ENCODE measurements at places on chromosomes 13 and 19. TPM values are rescaled to one million over a fixed set of nuclear protein-coding genes. Genes with fewer than 3 reads are reported as not detected.

Gene CCL25
- total RNA-seq = not detected

Gene CGB3
- not detected for total RNA-seq

Gene ZNF790
- 6.3 TPM for total RNA-seq

Gene KIR3DL1
- not detected for total RNA-seq

Gene NXNL1
- not detected for total RNA-seq

Gene RSPH6A
- total RNA-seq = not detected

Gene HIPK4
- total RNA-seq = not detected

DNA sequence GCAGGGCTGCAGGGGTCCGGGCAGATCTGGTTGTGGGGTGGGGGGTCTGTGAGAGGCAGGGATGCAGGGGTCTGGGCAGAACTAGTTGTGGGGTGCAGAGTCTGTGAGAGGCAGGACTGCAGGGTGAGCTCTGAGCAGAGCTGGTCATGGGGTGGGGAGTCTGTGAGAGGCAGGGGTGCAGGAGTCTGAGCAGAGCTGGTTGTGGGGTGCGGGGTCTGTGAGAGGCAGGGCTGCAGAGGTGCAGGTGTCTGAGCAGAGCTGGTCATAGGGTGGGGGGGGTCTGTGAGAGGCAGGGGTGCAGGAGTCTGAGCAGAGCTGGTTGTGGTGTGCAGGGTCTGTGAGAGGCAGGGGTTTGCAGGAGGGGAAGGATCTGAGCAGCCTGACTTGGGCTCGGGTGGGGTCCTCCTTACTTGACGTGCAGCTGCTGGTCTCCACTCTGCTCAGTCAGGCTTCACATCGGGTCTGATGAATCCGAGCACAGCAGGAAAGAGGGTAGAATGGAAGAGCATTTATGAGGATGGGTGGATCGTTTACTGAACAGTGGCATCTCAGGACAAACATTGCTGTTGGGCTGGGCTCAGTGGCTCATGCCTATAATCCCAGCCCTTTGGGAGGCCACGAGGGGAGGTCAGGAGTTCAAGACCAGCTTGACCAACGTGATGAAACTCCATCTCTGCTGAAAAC is 31.2 kb downstream of the IGFL2 start:
- no peaks in the 10 kb centered on the region for H3K36me3 ChIP-seq
- no peak for DNase-seq
- no peak overlapping the region for H3K27ac ChIP-seq
- H3K4me3 ChIP-seq = no peak overlapping the region
- peaks cover 22% of the 10 kb centered on the region for H3K27me3 ChIP-seq

DNA sequence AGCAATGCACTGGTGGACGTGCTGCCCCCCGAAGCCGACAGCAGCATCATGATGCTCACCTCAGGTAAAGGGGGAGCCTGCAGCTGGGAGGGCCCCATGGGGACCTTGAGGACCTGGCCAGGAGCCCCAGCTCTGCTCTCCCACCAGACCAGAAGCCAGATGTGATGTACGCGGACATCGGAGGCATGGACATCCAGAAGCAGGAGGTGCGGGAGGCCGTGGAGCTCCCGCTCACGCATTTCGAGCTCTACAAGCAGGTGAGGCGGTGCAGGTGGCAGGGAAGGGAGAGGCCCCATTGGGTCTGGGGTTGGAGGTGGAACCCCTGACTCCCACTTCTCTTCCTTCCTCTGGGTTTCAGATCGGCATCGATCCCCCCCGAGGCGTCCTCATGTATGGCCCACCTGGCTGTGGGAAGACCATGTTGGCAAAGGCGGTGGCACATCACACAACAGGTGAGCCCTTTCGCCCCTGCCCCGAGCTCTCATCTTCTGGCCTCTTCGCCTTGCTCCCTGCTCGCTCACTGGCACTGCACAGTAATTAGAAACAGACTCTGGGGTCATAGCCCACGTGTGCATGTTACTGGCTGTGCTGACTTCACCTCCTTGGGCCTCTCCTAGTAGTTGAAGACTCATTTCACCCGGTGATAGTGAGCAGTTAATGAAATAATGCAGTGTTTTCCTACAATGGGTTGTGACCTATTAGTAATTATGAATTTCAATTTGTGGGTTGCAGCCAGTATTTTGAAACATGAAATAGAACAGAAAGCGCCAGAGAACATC is 3.6 kb downstream of the PSMC4 start:
- DNase-seq = peak; percentile 26
- no peak overlapping the region for H3K27ac ChIP-seq
- no peak overlapping the region for H3K4me3 ChIP-seq
- no peaks in the 10 kb centered on the region for H3K27me3 ChIP-seq
- peaks cover 38% of the 10 kb centered on the region for H3K36me3 ChIP-seq

- H3K4me1 ChIP-seq = no peaks in the 10 kb centered on the region
- H3K36me3 ChIP-seq = no peaks in the 10 kb centered on the region
- no peak within 1 kb of the TSS for H3K4me3 ChIP-seq
Observed at GRCh38 chr13:45615501-45616101, at the start of gene ERICH6B. ERICH6B (minus strand) TSS chr13:45615739; CDS start chr13:45597005, 18,734 bp downstream.

DNA sequence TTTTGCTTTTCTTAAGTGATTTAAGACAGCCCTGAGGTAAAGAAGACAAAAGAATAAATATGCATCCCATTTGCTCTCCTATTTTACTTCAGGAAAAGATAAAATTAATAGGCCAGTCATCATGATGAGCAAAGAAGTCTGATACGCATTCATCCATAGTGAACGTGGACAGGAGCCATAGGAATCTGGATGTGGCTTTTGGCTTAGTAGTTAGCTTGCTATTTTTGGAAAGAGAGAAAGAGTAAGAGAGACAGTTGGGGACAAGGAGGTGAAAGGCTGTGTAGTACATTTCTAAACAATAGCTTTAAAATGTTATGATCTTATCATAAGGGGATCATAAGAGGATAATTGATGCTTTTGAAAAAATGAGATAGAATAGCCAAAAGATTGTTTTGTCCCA is 545.2 kb downstream of the IRS2 start:
- peaks cover 41% of the 10 kb centered on the region for H3K4me1 ChIP-seq
- no peaks in the 10 kb centered on the region for H3K36me3 ChIP-seq
- H3K4me3 ChIP-seq = no peak overlapping the region
- DNase-seq = peak; percentile 68
- H3K27me3 ChIP-seq = no peaks in the 10 kb centered on the region
- peak overlapping the region; percentile 6 for H3K27ac ChIP-seq

DNA sequence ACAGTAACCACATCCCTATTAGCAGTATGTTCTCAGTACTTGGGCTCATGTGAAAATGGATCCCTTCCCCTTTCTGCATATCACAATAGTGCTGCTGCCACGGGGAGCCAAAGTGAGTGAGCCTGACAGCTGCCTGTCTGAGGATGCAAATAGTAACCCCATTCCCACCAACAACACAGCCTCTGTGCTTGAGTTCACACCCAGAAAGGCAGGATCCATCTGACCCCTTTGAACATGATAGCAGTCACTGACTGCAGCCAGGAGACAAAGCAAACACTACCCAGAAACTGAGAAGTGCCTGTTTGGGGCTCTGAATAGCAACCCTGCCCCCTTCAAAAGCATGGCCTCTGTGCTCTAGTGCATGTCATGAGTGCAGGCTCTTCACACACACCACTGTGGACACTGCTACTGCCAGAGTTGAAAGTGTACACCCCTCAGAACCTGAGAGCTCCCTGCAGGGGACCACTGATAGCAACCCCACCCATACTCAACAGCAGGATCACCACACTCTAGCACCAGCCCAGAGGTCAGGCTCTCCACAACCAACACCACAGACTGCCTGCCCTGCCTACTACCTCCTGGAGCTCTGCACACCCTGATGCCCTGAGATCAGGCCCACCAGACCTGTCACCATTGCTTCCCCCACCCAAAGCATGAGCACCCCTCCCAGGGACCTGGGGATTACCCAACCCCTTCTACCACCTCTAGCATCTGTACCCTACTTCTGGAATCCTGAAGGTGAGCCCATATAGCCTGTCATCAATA is 1563.5 kb upstream of the PRR20A start:
- H3K4me3 ChIP-seq = no peak overlapping the region
- H3K27ac ChIP-seq = no peak overlapping the region
- no peaks in the 10 kb centered on the region for H3K36me3 ChIP-seq
- H3K4me1 ChIP-seq = no peaks in the 10 kb centered on the region
- no peaks in the 10 kb centered on the region for H3K27me3 ChIP-seq

GRCh38 chr19:32363632-32364031 is 18.2 kb downstream of the ZNF507 start:
- H3K27ac ChIP-seq = no peak overlapping the region
- H3K4me1 ChIP-seq = no peaks in the 10 kb centered on the region
- no peak for DNase-seq
- peaks cover 10% of the 10 kb centered on the region for H3K36me3 ChIP-seq
- H3K4me3 ChIP-seq = no peak overlapping the region

GRCh38 chr13:43822969-43823368 is 36.2 kb upstream of the ENOX1 start:
- no peaks in the 10 kb centered on the region for H3K36me3 ChIP-seq
- peaks cover 7% of the 10 kb centered on the region for H3K4me1 ChIP-seq
- no peak overlapping the region for H3K27ac ChIP-seq
- no peak overlapping the region for H3K4me3 ChIP-seq
- no peak for DNase-seq
- H3K27me3 ChIP-seq = no peaks in the 10 kb centered on the region

- peak overlapping the region; percentile 80 for H3K4me3 ChIP-seq
- H3K4me1 ChIP-seq = peaks cover 12% of the 10 kb centered on the region
- H3K27ac ChIP-seq = no peak overlapping the region
- no peaks in the 10 kb centered on the region for H3K27me3 ChIP-seq
Observed at GRCh38 chr19:19064811-19065745, 1.3 kb downstream of the SLC25A42 start.

GRCh38 chr13:113656831-113657671 is 947 bp downstream of the ATP4B start:
- no peaks in the 10 kb centered on the region for H3K27me3 ChIP-seq
- DNase-seq = no peak
- H3K4me1 ChIP-seq = no peaks in the 10 kb centered on the region
- no peak overlapping the region for H3K27ac ChIP-seq
- H3K4me3 ChIP-seq = no peak overlapping the region

DNA sequence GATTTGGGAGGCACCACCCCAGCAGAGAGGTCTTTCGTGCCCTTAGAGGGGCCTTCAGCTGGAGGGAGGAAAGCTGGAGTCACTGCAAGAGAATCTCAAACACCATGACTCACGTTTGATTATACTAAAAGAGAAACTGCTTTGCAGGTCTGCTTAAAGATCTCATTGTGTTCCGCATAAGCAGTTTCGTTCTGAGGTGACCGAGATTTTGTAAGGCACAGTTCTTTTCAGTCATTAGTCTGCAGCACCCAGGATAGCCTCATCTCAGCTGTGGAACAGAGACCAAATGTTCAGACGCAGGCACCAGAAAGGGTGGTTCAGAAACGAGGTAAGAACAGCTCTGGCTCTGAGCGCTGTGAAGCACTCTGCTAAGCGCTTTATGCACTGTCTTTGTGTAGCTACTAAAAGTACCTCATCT is 71.2 kb upstream of the GTF3A start:
- no peak overlapping the region for H3K4me3 ChIP-seq
- DNase-seq = peak; percentile 40
- no peaks in the 10 kb centered on the region for H3K36me3 ChIP-seq
- H3K27me3 ChIP-seq = no peaks in the 10 kb centered on the region
- H3K4me1 ChIP-seq = peaks cover 8% of the 10 kb centered on the region

DNA sequence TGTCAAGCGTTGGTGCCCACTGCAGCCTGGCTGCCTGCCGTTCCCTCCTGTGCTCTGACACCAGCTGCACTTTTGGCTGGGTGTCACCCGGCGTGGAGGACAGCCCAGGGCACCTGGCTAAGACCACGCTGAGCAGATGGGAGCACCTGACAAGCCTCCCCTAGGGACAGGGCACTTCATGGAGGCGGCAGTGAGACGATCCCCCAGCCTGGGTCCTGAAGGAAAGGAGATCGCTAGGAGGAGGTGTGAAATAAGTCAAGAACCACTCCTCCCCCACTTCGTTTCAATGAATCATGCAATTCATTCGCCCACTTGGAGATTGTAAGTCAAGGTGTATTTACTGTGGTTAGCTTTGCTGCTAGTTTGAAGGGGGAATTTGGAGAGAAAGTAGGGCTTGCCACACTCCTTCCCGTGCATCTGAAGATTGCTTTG is 38.8 kb downstream of the VSTM2B start:
- no peak for DNase-seq
- H3K4me1 ChIP-seq = no peaks in the 10 kb centered on the region

GRCh38 chr13:52009946-52010345 is 1.3 kb downstream of the ATP7B start:
- H3K4me1 ChIP-seq = peaks cover 9% of the 10 kb centered on the region
- no peak for DNase-seq
- H3K27me3 ChIP-seq = peaks cover 29% of the 10 kb centered on the region
- H3K27ac ChIP-seq = no peak overlapping the region
- H3K36me3 ChIP-seq = no peaks in the 10 kb centered on the region

DNA sequence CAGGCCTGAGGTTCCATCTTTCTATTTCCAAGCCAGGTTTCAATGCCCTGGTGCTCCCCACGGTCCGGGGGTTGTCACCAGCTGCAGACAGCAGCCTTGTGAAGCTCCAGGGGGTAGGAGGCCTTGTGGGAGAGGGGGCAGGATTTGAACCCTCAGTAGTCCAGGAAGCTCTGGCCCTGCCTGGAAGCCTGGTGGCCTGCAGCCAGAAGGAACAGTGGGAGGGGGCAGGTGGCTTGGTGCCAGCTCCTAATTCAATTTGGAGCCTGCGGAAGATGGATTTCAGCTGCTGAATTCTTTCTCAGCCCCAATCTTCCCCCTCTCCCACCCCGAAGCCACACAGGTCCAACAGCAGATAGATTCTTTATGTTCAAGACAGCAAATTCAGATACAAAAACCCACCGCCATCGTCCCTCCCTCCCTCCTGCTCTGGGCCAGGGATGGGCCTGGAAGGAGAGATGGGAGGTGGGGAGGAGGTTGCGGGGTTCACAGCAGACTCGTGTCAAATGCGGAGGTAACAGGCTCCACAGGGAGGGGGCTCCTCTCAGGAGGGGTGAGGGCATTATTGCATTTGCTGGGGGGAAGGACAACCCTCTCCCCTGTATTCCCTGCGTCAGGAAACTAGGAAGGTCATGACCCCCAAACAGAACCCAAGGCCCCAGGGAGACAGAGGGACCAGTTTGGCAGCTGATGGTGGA is 2.4 kb upstream of the PTGER1 start:
- no peak overlapping the region for H3K4me3 ChIP-seq
- H3K27ac ChIP-seq = no peak overlapping the region
- H3K4me1 ChIP-seq = peaks cover 11% of the 10 kb centered on the region

DNA sequence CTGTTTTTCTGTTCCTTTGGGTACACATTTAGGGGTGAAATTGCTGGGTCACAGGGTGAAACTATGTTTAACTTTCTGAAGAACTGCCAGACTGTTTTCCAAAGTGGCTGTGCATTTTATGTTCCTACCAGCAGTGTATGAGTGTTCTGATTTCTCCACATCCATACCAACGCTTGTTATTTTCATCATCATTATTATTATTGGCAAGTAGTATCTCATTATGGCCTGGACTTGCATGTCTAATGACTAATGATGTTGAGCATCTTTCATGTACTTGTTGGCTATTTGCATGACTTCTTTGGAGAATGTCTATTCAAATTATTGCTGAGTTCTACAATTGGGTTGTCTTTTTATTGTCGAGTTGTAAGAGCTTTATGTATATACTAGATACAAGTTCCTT is 321.8 kb upstream of the HTR2A start:
- peaks cover 19% of the 10 kb centered on the region for H3K4me1 ChIP-seq
- H3K27me3 ChIP-seq = no peaks in the 10 kb centered on the region
- no peak overlapping the region for H3K27ac ChIP-seq
- no peak for DNase-seq
- H3K36me3 ChIP-seq = no peaks in the 10 kb centered on the region
